ENCODE measurements at places on chromosomes 6 and 20.
A peak's percentile ranks its signal among the peaks of the same experiment; 100 is the strongest.

- no peak for DNase-seq
These were observed 45.8 kb downstream of the SNX9 start for GRCh38 chr6:157868835-157869234.

- DNase-seq, result no peak
These were observed 3.2 kb upstream of the CTCFL start for GRCh38 chr20:57528148-57528547.

DNA sequence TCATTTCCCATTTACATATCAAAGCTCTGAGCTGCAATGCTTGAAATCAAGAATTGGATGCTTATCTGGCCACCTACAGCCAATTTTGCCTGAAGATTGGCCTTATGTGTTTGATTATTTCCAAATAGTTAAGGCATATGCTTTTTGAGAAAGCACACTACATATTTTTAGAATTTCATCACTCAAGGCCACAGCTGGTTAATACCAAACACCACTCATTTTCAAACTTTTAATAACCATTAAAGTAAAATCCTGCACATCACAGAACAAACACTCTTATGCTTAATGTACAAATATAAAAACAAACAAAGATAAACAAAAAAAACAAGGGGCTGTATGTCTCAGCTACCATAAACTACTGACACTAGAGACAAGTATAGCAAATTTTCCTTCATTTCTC lies 96.9 kb upstream of the HMGCLL1 start:
- DNase-seq, result no peak

DNA sequence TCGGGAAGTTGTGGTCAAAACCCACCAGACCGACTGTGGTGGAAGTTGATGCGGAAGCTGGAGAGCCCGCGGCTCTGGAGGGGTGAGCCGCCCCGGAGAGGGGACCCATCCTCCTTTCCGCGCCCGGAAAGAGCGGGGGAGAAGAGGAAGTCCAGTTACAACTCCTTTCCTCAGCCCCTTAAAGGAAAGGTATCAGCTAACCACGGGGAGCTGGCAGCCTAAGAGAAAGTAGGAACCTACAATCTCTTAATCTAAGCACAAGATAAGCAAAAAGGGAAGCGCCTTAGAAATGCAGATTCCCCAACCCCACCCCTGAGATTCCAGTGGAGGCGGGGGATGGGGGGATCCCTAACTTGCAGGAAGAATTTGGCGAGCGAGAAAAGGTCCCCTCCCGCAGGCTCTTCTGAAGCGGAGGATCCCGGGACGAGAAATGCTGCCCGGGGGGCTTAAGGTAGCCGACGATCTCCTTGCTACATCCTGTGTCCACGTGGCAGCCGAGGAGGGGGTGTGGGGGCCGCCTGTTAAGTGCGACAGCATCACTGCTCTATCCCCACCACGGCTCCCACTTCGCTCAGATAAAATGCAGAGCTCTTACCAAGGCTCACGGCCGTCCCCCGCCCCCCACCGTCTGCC lies 87.5 kb downstream of the ZFP64 start:
- no peak for DNase-seq

DNA sequence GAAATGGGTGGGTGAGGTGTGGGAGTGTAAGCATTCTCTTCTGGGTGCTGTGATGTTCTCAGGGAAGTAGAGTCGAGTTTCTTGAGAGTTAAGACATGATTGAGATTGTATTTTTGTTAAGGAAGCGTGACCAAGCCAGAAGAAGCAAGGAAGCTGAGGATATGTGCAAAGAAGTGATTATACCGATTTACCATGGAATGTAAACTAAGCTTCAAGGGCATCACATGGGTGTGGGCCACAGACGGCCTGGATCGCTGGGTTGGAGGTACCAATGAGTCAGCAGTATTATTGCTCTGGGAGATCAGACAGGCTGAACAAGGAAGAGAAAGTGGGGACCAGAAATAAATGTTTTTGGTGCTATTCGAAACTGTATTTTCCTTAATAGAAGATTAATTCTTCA lies 184.1 kb upstream of the GMDS start:
- no peak for DNase-seq

DNA sequence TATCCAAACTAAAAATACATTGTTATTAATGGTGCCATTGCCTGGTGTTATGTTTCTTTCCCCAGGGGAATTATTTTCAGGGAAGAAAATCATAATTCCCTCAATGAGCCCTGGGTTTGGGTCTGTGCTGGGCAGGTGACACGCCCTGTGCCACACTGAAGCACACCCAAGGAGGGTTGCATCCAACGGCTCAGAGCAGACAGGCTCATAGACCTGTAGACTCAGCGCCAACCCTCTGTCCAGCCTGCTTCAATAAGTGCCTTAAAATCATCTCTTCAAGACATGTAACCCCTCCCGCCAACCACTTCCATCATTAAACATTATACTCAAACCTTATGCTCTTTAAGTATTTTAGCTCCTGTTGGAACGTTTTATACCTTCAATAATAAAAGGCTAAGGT lies 225.3 kb upstream of the CDH4 start:
- no peak for DNase-seq

- DNase-seq, result no peak
These were observed 626.2 kb downstream of the UTRN start for GRCh38 chr6:144911322-144911721.

- no peak for DNase-seq
These were observed 16.6 kb upstream of the SCUBE3 start for GRCh38 chr6:35197196-35197595.

DNA sequence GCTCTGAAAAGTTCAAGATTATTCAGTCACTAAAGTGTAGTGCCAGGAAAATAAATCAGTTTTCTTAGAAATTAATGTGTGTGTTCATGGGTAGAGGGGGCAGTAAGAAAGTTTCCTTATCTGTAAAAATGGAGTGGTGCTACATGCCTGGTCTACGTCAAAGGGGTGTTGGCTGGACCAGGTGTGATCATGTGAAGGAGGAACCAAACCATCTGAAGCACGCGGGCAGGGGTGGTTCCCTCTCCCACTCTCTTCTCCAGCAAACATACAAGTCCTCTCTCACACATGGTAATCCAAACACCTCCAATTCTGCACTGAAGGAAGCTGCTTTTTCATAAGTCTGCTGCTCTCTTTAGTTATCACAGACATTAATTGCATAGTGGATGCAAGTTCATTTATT lies 63.1 kb downstream of the CLIC5 start:
- no peak for DNase-seq

DNA sequence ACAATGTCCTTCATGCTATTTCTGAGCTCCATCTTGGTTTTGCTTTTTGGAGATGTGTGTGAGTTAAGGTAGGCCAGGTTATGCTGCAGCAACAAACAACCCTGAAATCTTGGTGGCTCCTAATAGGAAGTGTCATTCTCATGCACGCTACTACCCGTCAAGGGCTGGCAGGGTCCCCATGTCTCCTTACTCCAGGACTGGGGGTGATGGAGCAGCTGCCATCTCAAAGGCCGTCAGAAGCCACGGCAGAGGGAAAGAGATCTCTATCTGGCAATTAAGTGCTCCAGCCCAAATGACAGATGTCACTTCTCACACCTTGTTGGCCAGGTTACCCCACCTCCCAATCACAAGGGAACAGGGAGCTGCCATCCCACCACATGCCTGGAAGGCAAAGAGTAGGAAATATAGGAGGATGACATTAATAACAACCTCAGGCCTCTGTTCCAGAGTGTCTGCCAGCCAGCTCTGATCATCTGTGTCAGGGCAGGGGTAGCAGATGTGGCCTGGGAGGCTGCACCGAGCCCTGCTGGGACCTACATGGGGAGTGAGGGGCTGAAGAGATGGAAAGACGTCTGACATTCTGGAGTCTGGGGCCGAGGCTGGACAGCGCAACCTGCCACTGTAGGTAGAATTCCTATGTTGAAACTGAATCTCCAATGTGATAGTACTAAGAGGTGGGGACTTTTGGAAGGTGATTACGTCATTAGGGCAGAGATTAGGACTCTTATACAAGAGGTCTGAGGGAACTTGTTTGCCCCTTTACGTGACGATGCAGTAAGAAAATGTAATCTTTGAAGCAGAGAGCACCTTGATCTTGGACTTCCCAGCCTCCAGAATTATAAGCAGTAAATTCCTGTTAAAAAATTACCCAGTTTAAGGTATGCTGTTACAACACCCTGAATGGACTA lies 4.8 kb upstream of the SDCBP2 start:
- DNase-seq, result no peak

GRCh38 chr20:409697-410559 lies 1.8 kb downstream of the RBCK1 start:
- DNase-seq, result peak; percentile 55

DNA sequence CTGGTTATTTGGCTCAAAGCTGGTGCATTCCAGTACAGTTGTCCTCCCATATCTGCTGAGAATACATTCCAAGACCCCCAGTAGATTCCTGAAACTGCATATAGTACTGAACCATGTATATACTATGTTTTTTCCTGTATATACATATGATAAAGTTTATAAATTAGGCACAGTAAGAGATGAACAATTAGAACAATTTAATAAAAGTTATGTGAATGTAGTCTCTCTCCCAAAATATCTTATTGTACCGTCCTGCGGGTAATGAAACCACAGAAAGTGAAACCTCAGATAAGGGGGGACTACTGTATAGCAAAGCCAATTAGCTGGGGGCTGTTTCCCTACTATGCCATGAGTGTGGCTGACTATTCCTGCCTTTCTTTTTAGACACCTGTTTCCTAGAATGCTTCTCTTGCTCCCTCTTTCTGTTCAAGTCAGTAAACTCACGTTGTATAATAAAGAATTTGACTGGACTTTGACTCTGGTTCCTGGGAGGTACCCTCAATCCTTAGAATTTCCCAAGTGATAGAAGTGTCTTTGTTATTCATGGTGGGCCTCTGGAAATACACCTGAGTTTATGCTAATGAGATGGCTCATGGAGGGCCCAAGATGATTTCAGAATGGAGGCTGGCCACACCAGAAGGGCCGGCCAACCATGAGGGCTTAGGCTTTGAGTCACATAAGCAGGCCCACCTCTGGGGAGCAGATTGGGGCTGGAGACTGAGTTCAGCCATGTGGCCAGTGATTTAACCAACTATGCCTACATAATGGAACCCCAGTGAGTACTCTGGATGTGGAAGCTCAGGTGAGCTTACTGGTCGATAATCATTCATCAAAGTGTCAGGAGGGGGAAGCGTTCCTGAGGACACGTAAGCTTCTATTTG lies 689 bp upstream of the BLOC1S5 start:
- no peak for DNase-seq

- no peak for DNase-seq
These were observed 20.4 kb upstream of the POPDC3 start for GRCh38 chr6:105200133-105200730.

DNA sequence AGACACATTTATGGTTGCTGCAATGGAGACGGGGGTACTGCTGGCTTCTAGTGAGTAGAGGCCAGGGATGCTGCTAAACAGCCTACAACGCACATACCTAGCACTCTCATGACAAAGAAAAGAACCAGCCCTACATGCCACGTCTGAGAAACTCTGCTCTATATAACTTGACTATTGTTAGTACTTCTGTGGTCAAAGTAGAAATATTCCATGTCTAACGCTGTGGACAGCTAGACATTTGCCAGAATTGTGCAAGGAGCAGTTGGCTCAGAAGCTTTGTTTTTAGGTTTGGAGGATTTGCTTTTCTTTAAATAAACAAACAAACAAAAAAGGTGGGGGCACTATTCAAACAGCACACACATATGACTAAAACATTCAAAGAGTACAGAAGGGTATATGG lies 20.5 kb downstream of the UBE2V1 start:
- no peak for DNase-seq

- DNase-seq, result no peak
These were observed 72.6 kb upstream of the LY86 start for GRCh38 chr6:6515691-6516607.

- DNase-seq, result no peak
These were observed 74.9 kb downstream of the FYN start for GRCh38 chr6:111798281-111798725.

GRCh38 chr20:45049904-45050471 lies 50.9 kb downstream of the KCNS1 start:
- DNase-seq, result no peak

DNA sequence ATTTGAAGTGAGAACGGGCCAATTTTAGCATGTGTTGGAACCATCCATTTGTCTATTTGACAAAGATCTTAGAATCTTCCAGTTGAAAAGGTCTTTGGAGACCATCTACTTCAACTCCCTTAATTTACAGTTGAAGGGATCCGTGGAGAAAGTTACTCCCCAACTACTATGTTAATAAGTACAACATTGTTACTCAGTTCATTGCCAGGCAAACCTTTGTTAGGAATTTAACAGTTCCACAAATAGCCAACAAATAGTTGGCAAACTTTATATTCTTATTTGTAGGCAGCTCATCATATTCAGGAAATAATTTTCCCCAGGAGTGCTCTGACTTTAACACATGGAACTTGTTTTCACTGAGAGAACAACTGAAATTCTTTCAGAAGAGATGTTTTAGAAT lies 81.0 kb upstream of the FLRT3 start:
- DNase-seq, result no peak

DNA sequence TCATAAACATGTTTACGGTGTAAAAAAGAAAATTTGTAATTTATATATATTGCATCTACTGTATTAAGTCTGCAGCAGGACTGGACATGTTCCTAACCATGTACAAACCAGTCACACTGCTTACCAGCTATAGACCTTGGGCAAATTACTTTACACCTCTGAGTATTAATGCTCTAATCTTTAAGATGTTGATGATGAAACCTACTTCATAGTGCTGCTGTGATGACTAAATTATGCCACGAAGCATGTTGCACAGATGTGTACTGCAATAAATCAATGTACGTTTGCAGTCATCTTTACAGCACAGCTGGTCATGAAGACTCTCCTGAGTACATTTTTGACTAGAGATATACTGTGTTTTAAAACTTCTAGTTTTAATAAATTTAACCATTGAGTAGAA lies 42.6 kb downstream of the PRKN start:
- no peak for DNase-seq

DNA sequence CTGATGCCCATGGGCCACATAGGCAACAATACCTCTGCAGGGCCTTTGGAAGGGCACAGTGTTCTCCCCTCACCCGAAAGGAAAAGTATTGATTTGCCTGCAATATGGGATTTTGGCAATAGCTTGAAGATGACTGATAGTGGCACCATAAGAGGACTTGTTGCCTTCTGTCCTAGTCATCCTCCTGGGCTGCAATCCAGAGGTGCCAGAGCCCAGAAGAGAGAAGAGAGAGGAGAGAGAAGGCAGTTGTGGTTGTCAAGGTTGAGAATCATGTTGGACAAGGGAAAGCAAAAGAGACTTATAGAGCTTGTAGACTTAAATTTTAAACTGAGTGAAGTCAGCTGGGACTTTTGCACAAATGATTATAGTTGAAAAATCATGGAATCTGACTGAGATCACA lies 14.6 kb downstream of the HDGFL1 start:
- no peak for DNase-seq

DNA sequence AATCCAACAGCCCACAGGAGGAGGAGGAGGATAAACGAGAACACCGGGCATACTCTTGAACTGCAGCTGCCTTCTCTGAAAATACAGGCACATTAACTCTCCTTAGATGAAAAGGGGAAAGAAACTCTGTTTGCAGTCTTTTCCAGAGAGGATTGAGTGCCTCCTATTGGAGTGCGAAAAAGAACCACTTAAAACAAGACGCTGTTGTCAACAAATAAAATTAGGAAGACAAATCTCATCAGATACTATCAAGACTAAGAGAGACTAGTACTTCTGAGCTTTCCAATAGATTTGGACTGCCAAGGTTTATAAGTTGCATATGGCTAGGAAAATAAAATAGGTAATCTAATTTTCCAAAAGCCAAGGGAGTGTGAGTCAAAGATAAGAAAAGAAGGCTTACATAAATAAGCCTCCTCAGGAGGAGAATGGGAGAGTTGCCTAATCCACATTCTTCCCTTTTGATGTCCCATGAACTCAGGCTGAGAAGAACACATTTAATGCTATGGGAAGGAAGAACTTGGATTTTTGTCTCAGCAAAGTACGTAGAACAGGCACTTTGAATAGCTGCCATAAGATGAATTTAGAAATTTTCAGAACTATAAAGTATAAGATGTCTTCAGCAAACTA lies 154.7 kb downstream of the ARHGAP18 start:
- no peak for DNase-seq
